ENCODE measurements at places on chromosomes 7 and 10.
A peak's percentile ranks its signal among the peaks of the same experiment; 100 is the strongest.

- no peak overlapping the region for H3K27ac ChIP-seq
- H3K27me3 ChIP-seq: no peaks in the 10 kb centered on the region
- H3K4me3 ChIP-seq: no peak overlapping the region
- no peaks in the 10 kb centered on the region for H3K4me1 ChIP-seq
- no peak for DNase-seq
Measured at GRCh38 chr10:27628621-27629020, 117.0 kb downstream of the MKX start.

GRCh38 chr10:77630507-77630848 is 7.1 kb downstream of the KCNMA1 start:
- peaks cover 13% of the 10 kb centered on the region for H3K27me3 ChIP-seq
- DNase-seq: no peak
- no peak overlapping the region for H3K27ac ChIP-seq
- H3K36me3 ChIP-seq: no peaks in the 10 kb centered on the region
- no peaks in the 10 kb centered on the region for H3K4me1 ChIP-seq

DNA sequence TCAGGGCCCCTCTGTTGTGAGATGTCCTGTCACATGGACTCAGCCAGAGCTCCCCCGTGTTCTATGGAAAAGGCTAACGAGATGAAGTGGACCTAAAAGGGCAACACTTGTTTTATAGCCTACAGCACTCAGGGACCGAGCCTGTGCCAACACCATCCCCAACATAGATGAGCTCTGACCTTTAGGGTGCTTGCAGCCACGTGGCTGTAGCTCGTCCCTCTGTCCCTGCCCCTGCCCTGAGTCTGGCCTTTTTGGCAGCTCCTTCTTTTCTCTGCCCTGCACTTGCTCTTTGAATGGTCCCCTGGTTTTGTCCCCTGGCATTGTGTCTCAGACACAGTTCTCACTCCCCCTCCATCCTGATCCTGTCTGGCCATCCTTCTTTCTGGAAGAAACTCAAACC is 81.2 kb upstream of the GDF10 start:
- peaks cover 22% of the 10 kb centered on the region for H3K4me1 ChIP-seq
- H3K4me3 ChIP-seq: no peak overlapping the region
- DNase-seq: no peak

GRCh38 chr10:71975871-71976725 is 11.9 kb downstream of the CHST3 start:
- peaks cover 38% of the 10 kb centered on the region for H3K4me1 ChIP-seq
- DNase-seq: no peak
- no peaks in the 10 kb centered on the region for H3K27me3 ChIP-seq
- H3K4me3 ChIP-seq: no peak overlapping the region
- H3K36me3 ChIP-seq: no peaks in the 10 kb centered on the region

- H3K27me3 ChIP-seq: no peaks in the 10 kb centered on the region
- no peaks in the 10 kb centered on the region for H3K36me3 ChIP-seq
- no peak for DNase-seq
- no peak overlapping the region for H3K27ac ChIP-seq
- H3K4me3 ChIP-seq: no peak overlapping the region
Measured at GRCh38 chr7:108073305-108074070, 56.7 kb downstream of the LAMB4 start.

- H3K27ac ChIP-seq: no peak overlapping the region
- H3K4me1 ChIP-seq: no peaks in the 10 kb centered on the region
- peaks cover 5% of the 10 kb centered on the region for H3K27me3 ChIP-seq
- no peak for DNase-seq
Measured at GRCh38 chr10:130647341-130647740, 511.1 kb downstream of the GLRX3 start.

DNA sequence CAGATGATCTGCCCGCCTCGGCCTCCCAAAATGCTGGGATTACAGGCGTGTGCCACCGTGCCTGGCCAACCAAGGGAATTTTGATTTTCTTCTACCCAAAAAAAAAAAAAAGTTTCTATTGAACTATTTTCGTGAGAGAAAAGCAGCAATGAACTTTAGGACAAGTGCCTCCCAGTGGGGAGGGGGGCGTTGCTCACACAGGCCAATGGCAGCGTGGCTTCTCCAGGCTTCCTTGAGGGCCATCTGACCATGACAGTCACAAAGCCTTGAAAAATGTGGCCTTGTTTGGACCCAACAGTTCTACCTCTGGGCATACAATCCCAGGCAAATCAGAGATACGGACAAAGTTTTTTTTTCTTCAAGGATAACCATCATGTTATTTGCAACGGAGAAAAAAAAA is 56.0 kb downstream of the TNRC18 start:
- peaks cover 17% of the 10 kb centered on the region for H3K4me1 ChIP-seq
- H3K4me3 ChIP-seq: no peak overlapping the region
- no peaks in the 10 kb centered on the region for H3K27me3 ChIP-seq
- H3K27ac ChIP-seq: no peak overlapping the region
- peaks cover 17% of the 10 kb centered on the region for H3K36me3 ChIP-seq
- no peak for DNase-seq

- no peaks in the 10 kb centered on the region for H3K27me3 ChIP-seq
- no peak overlapping the region for H3K4me3 ChIP-seq
Measured at GRCh38 chr10:52387744-52388143, 73.7 kb downstream of the DKK1 start.

DNA sequence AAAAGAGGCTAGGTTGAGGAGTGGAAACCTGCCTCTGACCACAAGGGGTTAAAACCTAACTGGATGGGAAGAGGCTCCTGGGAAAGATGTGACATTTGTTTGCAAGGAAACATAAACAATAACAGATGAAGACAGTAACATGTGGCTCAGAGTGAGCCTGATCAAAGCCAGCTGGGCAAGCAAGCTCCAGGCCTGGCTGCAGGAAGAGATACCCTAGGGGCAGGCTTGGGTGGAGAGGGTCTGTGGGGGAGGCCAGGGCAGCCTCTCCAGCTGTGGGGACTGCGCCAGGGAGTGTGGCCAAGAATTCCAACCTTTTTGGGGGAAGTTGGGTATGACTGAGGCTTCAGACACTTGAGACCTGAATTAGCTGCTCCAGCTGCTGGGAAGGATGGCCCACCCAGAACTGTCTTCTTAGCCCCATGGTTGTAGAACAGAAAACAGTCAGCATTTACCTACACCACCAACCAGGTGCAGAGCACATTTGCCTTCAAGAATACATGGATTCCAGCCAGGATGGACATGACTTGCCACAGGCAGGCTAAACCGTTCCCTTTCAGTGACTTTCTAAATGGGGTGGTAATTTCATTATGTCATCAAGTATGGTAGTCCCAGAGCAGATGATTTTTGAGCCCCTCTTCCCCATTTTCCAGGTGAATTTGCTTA is 10.4 kb upstream of the FAM170B start:
- no peak overlapping the region for H3K27ac ChIP-seq
- H3K4me3 ChIP-seq: no peak overlapping the region
- no peak for DNase-seq

- no peaks in the 10 kb centered on the region for H3K36me3 ChIP-seq
- no peak overlapping the region for H3K4me3 ChIP-seq
- DNase-seq: no peak
Measured at GRCh38 chr10:130689743-130690626, 553.8 kb downstream of the GLRX3 start.

GRCh38 chr7:4272141-4272540 is 410.0 kb upstream of the FOXK1 start:
- peaks cover 1% of the 10 kb centered on the region for H3K27me3 ChIP-seq
- peaks cover 1% of the 10 kb centered on the region for H3K36me3 ChIP-seq
- H3K4me1 ChIP-seq: no peaks in the 10 kb centered on the region
- H3K27ac ChIP-seq: no peak overlapping the region

GRCh38 chr10:85847085-85847484 is 519.5 kb downstream of the GRID1 start:
- no peak for DNase-seq
- H3K27ac ChIP-seq: no peak overlapping the region
- no peak overlapping the region for H3K4me3 ChIP-seq
- no peaks in the 10 kb centered on the region for H3K36me3 ChIP-seq
- no peaks in the 10 kb centered on the region for H3K4me1 ChIP-seq

DNA sequence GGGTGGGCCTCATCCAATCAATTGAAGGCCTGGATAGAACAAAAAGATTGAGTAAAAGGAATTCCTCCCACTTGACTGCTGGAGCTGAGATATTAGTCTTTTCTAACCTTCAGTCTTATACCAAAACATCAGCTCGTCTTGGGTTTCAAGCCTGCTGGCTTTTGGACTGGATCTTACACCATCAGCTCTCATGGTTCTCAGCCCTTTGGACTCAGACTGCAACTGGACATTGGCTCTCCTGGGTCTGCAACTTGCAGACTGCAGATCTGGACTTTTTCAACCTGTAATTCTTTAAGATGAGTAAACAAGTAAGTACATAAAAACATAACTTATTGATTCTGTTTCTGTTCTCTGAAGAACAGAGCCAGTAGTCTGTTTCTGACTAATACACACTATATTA is 73.7 kb downstream of the PPP1R3C start:
- H3K27me3 ChIP-seq: peaks cover 8% of the 10 kb centered on the region
- no peaks in the 10 kb centered on the region for H3K36me3 ChIP-seq
- H3K4me3 ChIP-seq: no peak overlapping the region
- no peak overlapping the region for H3K27ac ChIP-seq

DNA sequence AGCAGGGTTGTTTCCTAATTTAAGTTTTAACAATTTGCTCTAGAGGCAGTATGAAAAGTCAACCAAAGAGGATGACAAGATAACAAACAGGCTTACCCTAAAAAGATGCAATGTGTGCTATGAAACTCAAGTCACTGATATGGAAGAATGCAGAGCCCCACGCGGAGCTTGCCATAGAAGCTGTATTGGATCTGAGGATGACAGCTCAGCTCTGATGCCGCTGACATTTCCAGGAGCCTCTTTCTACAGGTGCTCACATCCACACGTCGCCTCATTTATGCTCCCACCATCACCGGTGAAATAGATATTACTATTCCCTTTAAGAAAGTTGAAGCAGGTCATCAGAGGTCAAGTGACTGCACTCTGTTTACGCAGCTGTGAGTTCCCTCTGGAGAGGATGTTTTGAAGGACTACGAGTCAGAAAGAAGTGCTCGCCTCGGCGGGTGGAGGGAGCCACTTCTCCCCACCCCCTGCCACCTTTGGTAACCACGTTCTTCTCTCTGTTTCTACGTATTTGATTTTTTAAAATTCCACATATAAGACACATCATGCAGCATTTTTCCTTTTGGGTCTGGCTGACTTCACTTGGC is 275.4 kb downstream of the GLRX3 start:
- no peaks in the 10 kb centered on the region for H3K4me1 ChIP-seq
- H3K36me3 ChIP-seq: no peaks in the 10 kb centered on the region
- H3K27me3 ChIP-seq: peaks cover 6% of the 10 kb centered on the region
- no peak for DNase-seq

DNA sequence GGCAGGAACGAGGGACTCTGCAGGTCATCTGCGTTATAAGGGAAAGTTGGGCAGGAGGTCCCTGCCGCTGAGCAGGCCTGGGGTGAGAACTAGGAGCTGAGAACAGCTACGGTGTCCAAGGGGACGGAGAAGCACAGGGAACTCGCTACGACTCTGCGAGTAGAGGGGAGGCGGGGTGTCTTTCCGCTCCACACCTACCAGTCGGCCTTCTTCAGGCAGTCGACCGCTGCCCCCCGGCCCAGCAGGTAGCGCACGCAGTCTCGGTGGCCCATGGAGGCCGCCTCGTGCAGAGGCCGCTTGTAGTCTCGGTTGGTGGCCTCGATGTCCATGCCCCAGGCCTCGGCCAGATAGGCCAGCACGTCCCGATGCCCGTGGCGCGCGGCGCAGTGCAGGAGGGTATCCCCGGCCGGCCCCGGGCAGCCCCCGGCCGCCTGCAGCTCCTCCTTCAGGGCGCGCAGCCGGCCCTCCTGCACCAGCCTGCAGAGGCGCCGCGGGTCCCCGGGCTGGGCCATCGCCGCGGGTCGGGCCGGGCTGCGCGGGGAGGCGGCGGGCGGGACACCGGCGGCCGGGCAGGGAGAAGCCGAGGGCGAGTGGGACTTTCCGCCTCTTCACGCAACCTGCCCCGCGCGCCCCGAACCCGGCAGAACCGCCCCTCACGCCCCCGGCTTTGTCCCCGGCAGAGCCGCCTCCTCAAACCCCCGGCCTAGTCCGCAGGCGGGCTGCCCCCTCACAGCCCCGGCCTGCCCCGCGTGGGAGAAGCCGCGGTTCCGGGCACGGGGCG is 660 bp downstream of the ANKRD16 start:
- peaks cover 19% of the 10 kb centered on the region for H3K36me3 ChIP-seq
- peak overlapping the region; percentile 78 for H3K4me3 ChIP-seq
- peak; percentile 37 for DNase-seq
- peaks cover 48% of the 10 kb centered on the region for H3K4me1 ChIP-seq

DNA sequence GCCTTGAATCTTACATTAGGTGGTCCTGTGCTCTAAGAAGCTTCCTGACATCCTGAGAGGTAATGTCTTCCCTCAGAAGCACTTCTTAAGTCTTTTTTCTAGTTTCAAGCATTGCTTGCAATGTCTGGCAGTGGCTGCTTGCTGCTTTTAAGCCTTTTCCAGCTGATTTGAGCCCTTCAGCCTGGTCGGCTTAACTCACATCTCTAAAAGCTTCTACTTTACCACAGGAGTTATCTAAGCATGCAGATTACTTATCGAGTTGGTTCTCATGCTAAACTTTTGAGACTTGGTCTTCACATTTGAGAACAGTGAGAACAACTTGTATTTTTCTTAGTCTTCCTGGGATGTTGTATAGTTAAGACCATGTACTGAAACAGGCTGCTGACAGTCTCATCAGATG is 3.9 kb downstream of the LRMDA start:
- H3K4me1 ChIP-seq: peaks cover 5% of the 10 kb centered on the region
- peaks cover 40% of the 10 kb centered on the region for H3K27me3 ChIP-seq
- H3K27ac ChIP-seq: no peak overlapping the region
- H3K36me3 ChIP-seq: no peaks in the 10 kb centered on the region
- no peak for DNase-seq

DNA sequence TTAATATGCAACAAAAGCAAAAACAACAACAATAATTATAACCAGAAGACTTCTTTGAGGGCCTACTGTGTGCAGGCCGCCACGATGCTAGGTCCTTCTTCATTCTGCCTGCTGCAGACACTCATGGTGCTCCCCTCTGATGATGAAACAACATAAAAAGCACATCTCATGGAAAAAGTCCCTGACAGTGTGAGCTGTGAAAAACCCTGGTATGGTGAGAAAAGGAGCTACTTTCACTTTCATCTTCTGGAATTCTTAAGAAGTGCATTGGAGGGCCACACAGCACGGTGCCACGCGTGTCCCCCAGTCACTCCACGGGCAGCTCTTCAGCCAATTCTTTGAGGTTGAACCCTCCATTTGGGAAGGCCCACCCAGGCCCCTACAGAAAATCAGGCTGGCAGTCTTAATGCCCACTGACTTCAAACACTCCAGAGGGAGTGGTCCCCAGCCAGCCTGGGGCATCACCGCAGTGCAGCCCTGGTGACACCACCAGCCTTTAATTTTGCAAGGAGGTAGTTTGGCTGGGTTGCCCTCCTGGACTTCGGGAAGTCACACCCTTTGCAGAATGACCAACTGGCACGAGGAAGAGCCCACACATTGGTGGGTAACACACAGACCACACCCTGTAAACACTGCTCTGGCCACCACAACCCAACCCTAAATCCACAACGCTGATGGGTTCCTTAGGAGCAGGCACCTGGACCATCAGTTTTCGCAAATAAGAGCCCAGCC is 7.7 kb downstream of the KCNMA1 start:
- DNase-seq: no peak
- no peak overlapping the region for H3K4me3 ChIP-seq
- no peaks in the 10 kb centered on the region for H3K4me1 ChIP-seq
- H3K27me3 ChIP-seq: peaks cover 9% of the 10 kb centered on the region

GRCh38 chr7:157009170-157009777 is 1.2 kb downstream of the MNX1 start:
- peak overlapping the region; percentile 18 for H3K4me3 ChIP-seq
- peaks cover 79% of the 10 kb centered on the region for H3K27me3 ChIP-seq
